NCI-H2227 treated with DMSO at 0.1 percent for 48 hours (cell line): ENCODE measurements at places on chromosomes 13 and 19.

GRCh38 chr19:55077106-55077505 lies 1.4 kb downstream of the EPS8L1 start:
- DNase-seq = no peak

GRCh38 chr13:49368688-49369087 lies 75.2 kb downstream of the CAB39L start:
- no peak for DNase-seq

GRCh38 chr19:51305479-51305878 lies 6.0 kb upstream of the IGLON5 start:
- no peak for DNase-seq

DNA sequence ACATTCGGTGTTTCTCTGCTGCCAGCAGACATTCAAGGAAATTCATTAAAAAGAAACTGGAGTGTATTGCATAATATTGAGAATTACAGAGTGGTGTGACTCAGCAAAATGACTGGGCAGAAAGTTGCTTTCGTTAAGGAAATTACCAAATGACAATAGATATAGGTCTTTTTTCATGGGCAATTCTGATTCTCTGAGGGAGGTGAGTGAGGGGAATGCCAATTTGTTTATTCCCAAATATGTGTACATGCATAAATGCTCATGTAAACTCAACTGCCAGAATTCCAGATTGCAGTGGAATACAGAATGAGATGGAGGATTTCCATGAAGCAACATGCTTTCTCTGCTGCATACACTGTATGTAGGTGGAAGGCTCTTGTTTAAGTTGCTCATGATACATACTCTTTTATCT lies 1730.1 kb downstream of the SLITRK5 start:
- DNase-seq = no peak

- no peak for DNase-seq
Observed at GRCh38 chr19:10935371-10936059, 6.9 kb downstream of the TIMM29 start.

DNA sequence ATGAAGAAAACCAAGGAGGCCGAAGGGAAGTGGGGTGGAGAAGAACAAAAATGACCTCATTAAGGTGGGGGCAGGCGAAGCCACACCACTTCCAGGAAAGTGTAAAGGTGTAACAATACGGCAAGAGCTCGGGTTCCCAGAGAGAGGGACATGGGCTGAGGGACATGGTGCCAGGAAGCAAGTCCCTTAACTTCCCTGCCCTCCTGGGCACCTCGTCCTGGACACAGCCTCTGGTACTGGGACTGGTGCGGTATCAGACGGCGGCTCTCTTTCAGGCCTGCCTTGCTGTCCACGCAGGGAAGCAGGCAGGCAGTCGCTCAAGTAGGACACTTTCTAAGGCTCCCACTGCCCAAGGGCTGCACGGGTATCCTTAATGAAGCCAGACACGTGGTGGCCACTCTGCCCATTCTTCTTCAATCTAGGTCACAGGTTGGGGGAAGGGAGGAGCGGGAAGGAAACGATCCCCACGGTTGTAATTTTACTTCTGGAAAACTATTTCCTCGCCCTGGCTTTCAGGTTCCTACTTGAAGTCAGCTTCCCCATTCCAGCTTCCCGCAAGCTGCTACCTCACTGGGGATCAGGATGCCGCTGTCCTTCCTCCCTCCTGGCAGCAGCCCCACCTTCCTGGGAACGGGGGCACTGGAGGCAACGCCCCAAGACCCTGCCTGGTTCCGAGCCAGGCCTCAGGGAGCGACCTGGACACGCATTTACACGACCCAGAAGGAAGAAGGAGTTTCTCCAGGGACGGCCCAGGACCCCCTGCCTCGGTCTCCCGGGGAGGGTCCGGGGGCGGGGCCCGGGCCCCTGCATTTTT lies 1.2 kb downstream of the AP3D1 start:
- no peak for DNase-seq

GRCh38 chr19:24048261-24048660 lies 38.7 kb upstream of the ZNF254 start:
- no peak for DNase-seq

DNA sequence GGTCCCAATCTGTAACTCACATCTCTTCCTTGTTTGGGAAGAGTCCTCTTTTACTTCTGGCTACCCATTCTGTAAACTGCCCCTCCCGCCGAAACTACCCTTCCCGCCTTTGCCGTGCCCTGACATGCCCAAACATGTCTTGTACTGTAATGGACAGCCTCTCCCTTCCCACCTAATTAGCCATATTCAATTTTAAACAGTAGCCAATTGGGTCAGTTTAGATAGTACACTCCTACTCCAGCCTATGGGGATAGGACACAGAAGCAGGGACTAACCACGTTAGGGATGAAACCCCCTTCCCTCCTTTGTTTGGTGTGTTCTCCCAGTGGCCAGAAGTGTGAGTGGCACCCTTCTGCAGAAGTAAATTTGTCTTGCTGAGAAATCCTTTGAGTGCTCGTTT lies 34.2 kb downstream of the SACS start:
- no peak for DNase-seq

GRCh38 chr13:95164830-95165229 lies 136.4 kb downstream of the ABCC4 start:
- no peak for DNase-seq

- no peak for DNase-seq
Observed at GRCh38 chr19:5059793-5060192, 90.9 kb downstream of the KDM4B start.

DNA sequence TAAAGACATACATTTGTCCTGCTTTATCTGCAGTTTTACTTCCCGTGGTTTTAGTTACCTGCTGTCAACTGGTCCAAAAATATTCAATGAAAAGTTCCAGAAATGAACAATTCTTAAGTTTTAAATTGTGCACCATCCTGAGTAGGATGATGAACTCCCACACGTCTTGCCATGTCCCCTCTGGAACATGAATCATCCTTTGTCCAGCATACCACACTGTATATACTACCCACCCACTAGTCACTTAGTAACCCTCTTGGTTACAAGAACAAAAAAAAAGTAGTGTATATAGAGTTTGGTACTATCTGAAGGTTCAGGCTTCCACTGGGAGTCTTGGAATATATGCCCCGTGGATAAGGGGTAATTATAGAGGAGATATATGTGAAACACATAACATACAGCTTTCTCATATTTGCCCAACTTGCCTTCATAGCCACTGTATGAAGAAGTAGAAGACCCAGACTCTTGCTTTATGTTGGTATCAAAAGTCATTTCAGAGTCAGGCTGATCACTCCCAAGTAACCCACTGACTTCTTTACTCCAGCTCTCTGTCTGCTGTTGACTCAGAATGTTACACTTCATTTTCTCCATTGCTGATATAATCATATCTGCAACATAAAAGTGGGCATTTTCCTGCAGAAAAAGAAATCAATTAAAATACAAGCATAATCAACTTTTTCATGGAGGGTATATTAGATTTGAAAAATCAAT lies 19.3 kb downstream of the RUBCNL start:
- no peak for DNase-seq

DNA sequence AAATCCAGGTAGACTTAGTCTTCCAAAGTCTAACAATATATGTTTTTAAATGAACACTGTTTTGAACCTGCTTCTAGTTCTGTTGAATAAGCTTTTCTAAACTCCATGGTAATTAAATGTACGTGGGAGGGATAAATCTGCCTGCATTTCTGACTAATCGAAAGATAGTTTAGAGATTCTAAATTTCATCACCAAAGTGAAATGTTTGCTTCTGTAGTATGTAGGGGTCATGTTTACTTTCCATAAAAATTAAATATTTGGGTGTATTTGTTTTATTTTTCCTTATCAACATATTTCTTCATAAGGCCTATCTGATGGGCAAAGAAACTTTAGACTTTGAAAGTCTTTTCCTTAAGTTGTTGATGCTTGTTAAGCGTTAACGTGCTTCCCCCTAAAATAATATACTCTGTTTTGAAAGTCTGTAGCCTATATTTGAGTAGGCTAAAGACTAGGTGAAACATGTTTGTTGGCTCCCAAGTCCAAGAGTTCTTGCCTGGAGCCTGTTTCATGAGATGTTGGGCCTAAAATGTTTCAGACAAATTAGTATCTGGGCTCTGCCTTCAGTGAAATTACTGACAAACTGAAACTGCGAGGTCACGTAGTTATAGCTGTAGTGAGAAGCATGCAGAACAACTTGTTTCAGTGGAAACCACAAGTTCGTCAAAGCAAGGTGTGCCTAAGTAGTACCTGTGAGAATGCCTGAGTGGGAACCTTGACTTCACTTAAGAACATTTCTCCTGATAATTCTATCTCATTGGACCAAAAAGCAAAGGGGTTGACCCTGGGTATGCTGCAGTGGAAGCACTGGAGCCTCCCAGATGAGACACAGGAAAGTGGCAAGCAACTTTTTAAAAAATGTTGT lies 126.2 kb downstream of the LMO7 start:
- DNase-seq = no peak

DNA sequence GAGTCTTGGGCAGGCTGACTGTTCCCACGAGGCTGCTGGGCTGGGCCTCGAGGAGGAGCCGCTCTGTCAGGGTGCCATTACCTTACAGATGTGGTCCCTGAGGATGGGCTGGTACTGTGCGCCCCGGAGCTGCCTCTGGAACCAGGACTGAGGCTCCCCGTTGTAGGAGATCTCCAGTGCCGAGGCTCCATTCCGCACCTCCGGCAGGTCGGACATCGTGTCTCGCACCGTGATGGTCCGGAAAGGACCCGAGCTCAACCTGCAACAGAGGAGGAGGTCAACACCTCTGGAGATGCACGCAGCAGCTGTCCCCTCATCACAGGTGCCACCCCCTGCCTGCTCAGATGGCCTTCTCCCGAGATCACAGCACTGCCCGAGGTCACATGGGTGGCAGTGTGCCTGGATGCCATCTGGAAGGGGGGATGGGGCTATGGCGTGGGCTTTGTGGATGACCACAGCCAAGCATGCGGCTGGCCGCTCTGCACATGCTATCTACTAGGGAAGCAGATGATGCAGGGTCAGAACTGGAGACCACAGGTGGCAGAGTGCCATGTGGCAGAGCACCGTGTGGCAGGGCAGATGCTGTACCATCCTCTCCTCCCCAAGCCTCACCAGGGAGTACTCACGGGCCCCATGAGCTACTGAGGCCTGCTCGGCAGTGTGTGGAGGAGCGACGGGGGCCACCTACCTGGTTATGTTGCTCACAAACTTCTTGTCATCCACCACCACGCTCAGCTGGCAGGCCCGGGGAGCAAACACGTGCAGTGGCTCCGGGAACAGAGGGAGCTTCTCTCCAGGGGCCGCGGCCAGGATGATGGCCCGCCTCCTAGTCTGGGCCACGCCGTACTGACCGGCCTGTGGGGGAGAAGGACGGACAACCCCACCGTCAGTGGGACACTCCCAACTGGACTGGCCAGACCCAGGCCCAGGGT lies 18.3 kb upstream of the EIF3G start:
- no peak for DNase-seq

- peak; percentile 59 for DNase-seq
Observed at GRCh38 chr19:46009530-46010510, 13.0 kb downstream of the PGLYRP1 start.

- DNase-seq = no peak
Observed at GRCh38 chr13:111017755-111018459, 97.2 kb upstream of the ARHGEF7 start.

DNA sequence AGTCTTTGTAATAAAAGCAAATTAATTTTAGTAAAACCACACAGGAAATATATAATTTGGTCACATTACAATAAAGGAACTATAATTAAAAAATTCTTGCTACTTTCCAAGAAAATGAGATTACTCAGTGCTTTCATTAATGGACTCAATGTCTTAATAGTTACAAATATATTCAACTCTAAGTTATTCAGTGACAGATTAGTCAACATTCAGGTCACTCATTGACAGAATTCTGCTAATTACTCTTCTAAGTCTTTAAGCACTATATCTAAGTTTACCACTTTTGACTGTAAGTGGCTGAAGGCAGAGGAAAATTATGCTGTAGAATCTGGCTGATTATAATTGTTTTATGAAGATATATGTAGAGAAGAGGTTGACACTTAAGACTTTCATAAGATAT lies 1365.0 kb downstream of the EFNB2 start:
- DNase-seq = no peak

DNA sequence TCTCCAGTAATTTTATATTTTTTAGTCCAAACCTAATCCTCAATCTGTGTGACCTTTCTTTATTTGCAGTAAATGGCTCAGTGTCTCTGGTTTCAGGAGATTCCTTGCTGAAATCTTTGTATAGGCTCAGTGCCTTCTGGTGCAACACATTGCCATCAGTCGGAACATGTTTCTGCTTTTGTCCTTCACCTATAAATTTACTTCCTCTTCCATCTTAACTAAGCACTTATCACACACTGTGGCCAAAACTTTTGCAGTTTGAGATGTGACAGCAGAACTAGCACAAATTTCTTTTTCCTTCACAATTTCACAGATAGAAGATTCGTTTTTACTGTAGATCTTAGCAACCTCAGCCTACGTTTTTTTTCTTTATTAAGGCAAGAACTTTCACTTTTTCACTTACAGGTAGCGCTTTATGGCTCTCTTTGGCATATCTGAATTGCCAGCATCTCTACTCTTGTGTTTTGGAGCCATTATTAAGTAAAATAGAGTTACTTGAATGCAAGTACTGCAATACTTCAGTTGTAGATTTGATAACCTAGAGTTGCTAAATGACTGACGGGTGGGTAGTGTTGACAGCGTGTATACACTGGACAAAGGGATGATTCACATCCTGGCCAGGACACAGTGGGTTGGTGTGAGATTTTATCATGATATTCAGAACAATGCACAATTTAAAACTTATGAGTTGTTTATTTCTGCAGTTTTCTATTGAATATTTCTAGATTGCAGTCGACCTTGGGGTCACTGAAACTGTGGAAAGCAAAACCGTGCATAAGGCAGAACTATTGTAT lies 44.3 kb downstream of the NDFIP2 start:
- DNase-seq = no peak

- DNase-seq = no peak
Observed at GRCh38 chr13:36548129-36548528, 115.8 kb downstream of the CCNA1 start.

- no peak for DNase-seq
Observed at GRCh38 chr13:33869005-33869404, 51.1 kb downstream of the RFC3 start.

DNA sequence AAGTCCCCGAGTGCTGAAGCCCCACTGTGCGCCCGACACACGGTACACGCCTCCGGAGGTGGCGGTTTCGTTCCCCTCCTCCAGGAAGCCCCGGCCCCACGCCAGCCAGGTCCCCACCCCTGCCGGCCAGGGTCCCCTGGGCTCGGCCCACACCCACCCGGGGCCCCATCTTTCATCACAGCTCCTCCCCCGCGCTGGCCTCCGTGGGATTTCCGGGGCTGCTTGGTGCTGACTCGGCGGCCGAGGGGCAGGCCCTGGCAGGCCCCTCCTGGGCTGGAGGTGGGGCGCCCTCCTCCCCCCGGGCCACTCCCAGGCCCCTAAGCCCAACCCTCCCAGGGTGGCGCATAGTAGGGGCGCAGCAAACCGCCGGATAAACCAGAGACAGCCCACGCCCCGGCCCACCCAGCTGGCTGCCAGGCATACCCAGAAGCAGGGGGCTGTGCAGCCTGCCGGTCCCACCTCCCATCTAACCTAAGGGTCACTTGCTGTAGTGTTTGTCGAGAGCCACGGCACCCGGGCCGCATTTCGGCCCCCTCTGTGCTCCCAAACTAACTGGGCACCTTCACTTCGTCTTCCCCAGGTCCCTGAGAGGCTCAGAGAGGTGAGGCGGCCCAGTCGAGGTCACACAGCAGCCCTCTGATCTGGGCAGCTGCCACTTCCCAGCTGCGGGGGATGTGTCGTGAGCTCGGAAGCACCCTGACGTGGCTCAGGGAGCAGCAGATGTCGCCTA lies 6.6 kb downstream of the ZBTB7A start:
- no peak for DNase-seq
